ENCODE measurements at places on chromosomes 1 and 21.

- DNase-seq = no peak
These were observed 18.7 kb downstream of the CNTN2 start for GRCh38 chr1:205061665-205062069.

GRCh38 chr1:234231061-234231892 is 142.0 kb upstream of the COA6 start:
- no peak for DNase-seq

DNA sequence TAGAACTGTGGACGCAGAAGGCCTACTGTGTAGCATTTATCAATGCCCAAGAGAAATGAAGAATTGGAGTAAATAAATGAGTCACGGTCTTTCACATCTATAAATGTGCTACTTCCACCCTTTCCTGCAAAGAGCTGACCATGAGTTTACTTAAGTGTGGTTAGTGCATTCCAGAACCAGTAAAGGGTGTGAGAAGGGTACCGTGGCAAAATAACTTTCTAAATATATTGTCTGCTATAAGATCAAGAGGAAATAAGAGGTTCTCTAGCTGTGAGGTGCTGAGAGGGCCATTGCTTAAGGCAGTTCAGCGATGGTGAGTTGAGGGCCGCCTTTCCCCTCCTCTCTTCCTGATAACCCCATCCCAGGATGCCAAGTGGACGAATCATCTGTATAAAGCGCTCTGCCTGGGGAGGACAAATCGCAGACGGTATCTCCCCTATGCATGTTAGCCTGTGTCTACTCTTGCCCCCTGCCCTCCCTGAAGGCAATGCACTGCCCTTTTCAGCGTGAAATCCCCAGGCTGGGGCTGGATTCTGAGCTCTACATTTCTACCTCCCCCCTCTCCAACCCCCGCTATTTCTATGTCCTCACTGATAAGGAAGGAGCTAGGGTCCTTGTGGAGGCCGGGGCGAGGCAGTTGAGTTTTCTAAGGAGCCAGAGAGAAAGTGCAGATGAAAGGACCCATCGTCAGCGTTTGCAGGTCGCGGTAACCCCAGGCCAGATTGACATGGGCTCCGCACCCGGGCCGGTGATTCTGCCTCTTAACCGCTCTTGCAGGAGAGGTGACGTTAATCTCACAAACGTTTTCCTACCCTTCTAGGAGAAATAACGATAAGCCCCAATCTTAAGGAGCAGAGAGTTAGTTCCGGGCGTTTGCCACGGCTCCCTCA is 1.5 kb upstream of the NCAM2 start:
- no peak for DNase-seq

- DNase-seq = no peak
These were observed 12.0 kb upstream of the ADORA3 start for GRCh38 chr1:111515291-111516004.

- no peak for DNase-seq
These were observed 10.9 kb downstream of the TNFRSF25 start for GRCh38 chr1:6454856-6455751.

Data from NCI-H524 (cell line).